Heart left ventricle (tissue), 16 donors: ENCODE measurements at places on chromosomes 5 and 9. TPM values are rescaled to one million over a fixed set of nuclear protein-coding genes. Genes with fewer than 3 reads are reported as not detected.

DNA sequence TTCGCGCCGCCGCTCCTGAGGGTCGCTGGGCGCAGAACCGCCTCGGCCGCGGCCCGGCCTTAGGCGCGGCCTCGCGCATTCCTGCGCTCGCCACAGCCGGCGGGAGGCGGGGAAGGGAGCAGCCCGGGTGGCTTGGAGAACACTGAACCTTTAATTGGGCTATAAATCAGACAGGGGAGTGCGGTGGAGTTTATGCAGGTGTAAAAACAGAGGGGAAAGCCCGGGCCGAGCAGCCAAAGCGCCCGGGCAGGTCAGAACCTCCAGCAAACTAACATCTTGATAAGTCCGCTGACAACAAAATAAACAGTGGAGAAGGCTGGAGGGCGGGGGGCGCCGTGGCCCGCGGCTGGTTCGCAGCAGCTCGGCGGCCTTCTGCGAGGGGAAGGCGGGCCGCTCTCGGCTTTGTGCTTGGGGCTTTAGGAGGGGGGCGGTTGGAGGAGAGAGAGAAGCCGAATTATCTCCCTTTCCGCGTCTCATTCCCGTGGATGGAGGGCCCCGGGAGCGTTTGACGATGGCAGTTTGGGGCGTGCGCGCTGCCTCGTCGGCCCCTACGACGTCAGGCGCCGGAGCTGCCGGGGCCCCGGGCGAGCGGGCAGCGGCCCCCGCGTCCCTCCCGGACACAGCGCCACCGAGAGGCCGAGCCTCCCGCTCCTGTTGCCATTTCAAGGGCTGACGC lies 11.3 kb downstream of the FOXD1 start:
- H3K4me3 ChIP-seq = peak overlapping the region; percentile 19
- peaks cover 12% of the 10 kb centered on the region for H3K4me1 ChIP-seq
- H3K36me3 ChIP-seq = no peaks in the 10 kb centered on the region
- no peak for DNase-seq

ZNF346 gene
- 6.5 TPM for total RNA-seq

DNA sequence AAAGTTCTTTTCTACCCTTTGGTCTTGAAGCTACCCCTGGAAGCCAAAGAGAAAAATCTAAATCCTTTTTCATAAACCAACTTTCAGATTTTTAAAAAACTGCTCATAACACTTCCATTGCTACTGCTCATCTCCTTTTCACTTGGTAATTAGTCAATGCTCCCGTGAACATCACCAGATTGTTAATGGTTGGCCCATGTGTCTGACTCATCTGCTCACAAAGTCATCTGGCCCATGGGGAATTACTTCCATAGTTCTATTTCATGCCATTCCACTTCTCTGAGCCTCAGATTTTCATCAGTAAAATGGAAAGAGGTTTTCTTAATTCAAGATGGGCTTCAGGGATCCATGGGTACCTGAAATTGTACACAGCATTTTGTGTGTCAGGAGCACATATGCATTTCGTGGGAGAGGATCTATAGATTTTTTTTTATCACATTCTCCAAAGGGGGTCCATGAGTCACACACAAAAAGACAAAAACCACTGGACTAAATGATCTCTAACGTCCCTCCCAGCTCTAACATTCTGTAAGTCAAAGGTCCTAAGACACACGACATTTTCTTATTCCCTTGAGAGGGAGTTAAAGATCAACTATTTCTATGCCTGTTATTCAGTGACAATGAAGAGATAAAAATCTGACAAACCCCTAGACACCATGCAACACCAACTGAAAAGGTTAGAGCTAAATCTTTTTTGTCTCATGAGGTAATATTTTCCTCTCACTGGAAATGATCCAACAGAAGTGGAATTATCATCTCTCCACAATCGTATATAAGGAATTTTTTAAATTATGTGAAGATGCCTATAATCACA lies 75.4 kb downstream of the TEX10 start:
- H3K4me1 ChIP-seq = no peaks in the 10 kb centered on the region
- no peak overlapping the region for H3K4me3 ChIP-seq
- no peak for DNase-seq
- H3K27ac ChIP-seq = no peak overlapping the region
- H3K36me3 ChIP-seq = no peaks in the 10 kb centered on the region

GRCh38 chr9:125544484-125544883 lies 162.5 kb downstream of the MAPKAP1 start:
- no peaks in the 10 kb centered on the region for H3K36me3 ChIP-seq
- H3K4me3 ChIP-seq = no peak overlapping the region
- no peak for DNase-seq
- H3K27me3 ChIP-seq = no peaks in the 10 kb centered on the region
- peaks cover 50% of the 10 kb centered on the region for H3K4me1 ChIP-seq

- no peaks in the 10 kb centered on the region for H3K36me3 ChIP-seq
- no peak overlapping the region for H3K27ac ChIP-seq
- H3K27me3 ChIP-seq = peaks cover 7% of the 10 kb centered on the region
These were observed 101.7 kb downstream of the PSD2 start for GRCh38 chr5:139897342-139897741.

DNA sequence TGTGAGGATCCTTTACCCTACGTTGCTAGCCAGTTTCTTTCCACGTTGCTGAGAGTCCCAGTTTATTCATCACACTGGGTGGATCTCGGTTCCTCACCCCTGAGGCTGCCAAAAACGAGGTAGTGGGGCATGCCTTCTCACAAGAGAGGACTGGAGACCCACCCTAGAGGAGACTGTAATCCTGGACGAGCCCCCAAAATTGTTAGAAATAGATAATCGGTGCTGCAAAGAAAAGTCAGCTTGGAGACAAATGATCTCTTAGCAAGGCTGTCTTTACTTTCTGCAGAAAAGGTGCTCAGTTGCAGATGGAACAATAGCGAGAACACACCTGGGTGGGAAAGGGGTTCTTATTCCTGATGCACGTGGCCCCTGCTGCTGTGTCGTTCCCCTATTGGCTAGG lies 101.8 kb downstream of the TMEM167A start:
- no peak overlapping the region for H3K27ac ChIP-seq
- H3K27me3 ChIP-seq = no peaks in the 10 kb centered on the region
- DNase-seq = no peak
- no peaks in the 10 kb centered on the region for H3K36me3 ChIP-seq
- H3K4me1 ChIP-seq = no peaks in the 10 kb centered on the region

GRCh38 chr9:131237931-131238401 lies 38.3 kb downstream of the FAM78A start:
- DNase-seq = peak; percentile 87
- H3K27me3 ChIP-seq = no peaks in the 10 kb centered on the region
- no peaks in the 10 kb centered on the region for H3K36me3 ChIP-seq
- H3K27ac ChIP-seq = peak overlapping the region; percentile 76
- H3K4me3 ChIP-seq = no peak overlapping the region

DNA sequence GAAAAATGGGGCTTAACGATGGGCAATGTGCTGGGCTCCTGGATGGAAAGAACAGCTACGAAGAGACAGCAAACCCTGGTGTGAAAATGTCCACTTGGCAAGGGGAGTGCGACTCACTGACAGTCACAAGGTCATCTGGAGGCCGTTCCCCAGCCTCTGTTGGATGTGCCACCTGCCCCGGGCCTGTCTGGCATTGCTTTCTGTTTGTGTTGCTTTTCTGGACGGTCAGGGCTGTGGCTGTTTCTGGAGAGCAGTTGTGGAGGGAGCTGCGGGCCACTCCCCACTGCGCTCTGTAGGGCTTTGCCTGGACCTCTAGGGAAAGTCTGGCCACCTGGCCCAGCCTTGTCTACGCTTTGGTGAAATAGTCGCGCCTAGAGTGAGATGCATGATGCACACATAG lies 185.3 kb downstream of the IRX1 start:
- no peaks in the 10 kb centered on the region for H3K36me3 ChIP-seq
- no peaks in the 10 kb centered on the region for H3K27me3 ChIP-seq
- H3K4me1 ChIP-seq = no peaks in the 10 kb centered on the region
- H3K4me3 ChIP-seq = no peak overlapping the region

DNA sequence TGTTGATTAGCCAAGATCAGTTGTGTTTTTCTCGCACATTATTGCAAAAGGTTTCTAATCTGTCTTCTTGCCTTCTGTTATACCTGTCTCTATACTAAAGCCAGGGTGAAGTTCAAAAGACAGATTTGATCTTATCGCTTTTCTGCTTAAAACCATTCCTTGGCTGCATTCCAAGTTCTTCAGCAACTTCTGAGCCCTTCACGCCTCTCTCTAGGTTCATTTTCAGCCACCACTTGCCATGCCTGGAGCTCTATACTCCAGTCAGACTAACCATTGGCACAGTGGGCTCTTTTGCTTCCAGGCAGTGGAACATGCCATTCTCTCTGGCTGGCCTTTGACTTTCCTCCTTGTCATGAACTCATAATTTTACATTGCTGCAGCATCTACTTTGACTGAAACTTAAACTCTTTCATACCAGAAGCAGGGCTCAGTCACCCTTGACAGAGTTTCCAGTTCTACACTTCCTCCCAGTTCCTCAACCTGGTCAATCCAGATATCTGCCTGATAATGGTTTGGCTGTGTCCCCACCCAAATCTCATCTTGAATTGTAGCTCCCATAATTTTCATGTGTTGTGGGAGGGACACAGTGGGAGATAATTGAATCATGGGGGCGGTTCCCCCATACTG lies 114.4 kb downstream of the SLC12A2 start:
- no peaks in the 10 kb centered on the region for H3K27me3 ChIP-seq
- no peak overlapping the region for H3K27ac ChIP-seq
- H3K4me1 ChIP-seq = peaks cover 12% of the 10 kb centered on the region
- no peak overlapping the region for H3K4me3 ChIP-seq
- DNase-seq = no peak
- no peaks in the 10 kb centered on the region for H3K36me3 ChIP-seq

GRCh38 chr9:72360324-72360723 lies 4.7 kb downstream of the ZFAND5 start:
- no peak for DNase-seq
- no peaks in the 10 kb centered on the region for H3K27me3 ChIP-seq

AGXT2 gene
- total RNA-seq = not detected

DNA sequence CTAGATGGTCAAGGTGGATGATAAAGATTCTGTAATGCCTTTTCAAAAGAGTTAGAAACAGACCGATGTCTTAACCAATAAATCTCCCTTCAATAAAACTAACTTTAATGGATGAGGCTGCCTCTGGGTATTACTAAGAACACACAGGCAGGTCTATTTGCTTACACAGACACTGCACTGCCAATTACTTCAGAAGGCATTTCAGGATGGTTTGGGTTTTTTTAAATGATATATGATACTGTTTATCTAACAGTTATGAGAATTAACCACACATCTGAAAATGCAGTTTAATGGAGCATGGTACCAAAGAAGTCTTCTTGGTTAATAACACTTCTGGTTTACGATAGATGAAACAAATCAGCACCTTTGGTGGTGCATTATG lies 367.9 kb upstream of the GRAMD2B start:
- no peak overlapping the region for H3K27ac ChIP-seq
- peaks cover 16% of the 10 kb centered on the region for H3K4me1 ChIP-seq
- DNase-seq = no peak
- H3K36me3 ChIP-seq = no peaks in the 10 kb centered on the region

DNA sequence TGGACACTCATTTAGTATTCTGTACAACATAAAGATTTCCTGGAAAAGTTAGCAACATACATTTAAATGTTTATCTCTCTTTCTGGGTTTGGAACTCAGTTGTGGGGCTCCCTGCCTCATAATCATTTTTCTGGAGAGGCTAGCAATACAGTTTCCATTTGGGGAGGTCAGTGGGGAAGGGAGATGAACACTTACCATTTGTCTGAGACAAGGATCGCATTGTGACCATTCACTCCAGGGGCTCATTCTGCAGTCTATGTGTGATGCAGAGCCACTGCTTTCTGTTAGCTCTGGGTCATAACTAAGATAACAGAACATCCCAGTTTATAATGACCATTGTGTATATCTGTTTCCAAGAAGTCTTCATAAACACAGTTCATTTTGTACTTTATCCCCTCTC lies 22.4 kb downstream of the C9 start:
- no peaks in the 10 kb centered on the region for H3K4me1 ChIP-seq
- H3K4me3 ChIP-seq = no peak overlapping the region
- H3K27ac ChIP-seq = no peak overlapping the region
- H3K27me3 ChIP-seq = no peaks in the 10 kb centered on the region
- no peaks in the 10 kb centered on the region for H3K36me3 ChIP-seq

DNA sequence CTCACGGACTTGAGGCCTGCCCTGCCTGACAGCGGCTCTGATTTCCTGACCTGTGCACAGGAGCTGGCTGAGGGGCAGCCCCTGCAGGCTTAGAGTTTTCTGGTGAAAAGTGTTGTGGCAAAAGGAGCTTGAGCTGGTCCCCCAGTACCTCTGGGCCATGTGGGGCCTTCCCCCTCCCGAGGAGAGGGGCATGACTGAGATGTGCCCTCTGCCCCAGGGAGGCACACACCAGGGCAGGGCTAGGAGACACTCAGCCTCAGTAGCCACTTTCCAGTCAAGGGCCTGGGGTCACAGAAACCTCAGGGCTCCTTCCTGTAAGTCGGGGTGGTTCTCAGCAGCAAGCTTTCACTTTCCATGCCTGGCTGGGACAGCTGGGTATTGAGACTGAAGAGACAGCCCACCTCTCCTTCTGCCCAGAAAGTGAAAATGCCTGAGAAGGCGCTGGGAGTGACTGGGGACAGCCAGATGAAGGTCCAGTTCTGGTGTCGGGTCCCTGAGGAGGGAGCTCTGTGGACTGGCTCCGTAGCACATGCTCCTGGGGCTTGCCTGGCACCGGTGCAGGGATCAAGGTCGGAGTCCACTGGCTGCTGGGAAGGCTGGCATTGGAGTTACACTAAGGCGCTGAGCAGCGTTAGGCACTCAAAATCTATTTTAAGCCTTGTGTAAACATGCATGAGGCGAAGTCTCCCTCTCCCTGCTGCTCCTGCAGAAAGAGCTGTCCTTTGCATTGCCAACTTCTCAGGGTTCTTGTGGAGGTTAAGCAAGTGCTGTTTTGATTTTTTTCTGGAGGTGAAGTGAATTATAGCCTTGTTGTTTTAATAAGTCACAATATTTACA lies 394.9 kb downstream of the GADD45G start:
- peaks cover 39% of the 10 kb centered on the region for H3K4me1 ChIP-seq
- no peaks in the 10 kb centered on the region for H3K36me3 ChIP-seq
- no peaks in the 10 kb centered on the region for H3K27me3 ChIP-seq
- H3K27ac ChIP-seq = peak overlapping the region; percentile 84
- DNase-seq = peak; percentile 78
